ENCODE measurements at places on chromosomes 1 and 21. TPM values are rescaled to one million over a fixed set of nuclear protein-coding genes. Genes with fewer than 3 reads are reported as not detected.

Gene TEDDM1
- total RNA-seq: not detected

Gene CD1B
- not detected for total RNA-seq

Gene CR1
- 14.7 TPM for total RNA-seq

Gene OR2L5
- not detected for total RNA-seq

Gene ZDHHC18
- total RNA-seq: 12.8 TPM

Gene COX20
- 27.4 TPM for total RNA-seq

Gene NKAIN1
- total RNA-seq: 1.1 TPM

Gene KDM5B
- 161 TPM for total RNA-seq

Data from metanephros (tissue), 2 donors.